ENCODE measurements at places on chromosomes 13 and 19.
A peak's percentile ranks its signal among the peaks of the same experiment; 100 is the strongest.

DNA sequence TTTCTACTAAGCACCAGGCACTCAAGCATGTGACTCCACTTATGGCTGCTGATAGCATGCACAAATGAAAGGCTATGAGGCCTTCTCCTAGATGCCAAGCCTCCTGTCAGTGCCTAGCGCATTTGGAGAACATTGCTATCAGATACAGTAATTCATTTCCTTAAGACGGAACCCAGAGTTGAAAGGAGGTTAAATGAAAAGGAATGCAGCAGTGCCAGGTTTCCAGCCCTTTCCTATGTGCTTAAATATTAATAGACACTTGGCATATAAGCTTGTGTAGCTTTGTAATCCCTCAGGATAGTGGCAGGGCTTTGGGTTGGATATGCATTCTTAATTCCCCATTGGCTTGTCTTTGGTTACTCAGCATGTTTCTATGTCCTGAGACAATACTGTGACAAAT, 140.1 kb upstream of the FRY start:
- no peak for DNase-seq

DNA sequence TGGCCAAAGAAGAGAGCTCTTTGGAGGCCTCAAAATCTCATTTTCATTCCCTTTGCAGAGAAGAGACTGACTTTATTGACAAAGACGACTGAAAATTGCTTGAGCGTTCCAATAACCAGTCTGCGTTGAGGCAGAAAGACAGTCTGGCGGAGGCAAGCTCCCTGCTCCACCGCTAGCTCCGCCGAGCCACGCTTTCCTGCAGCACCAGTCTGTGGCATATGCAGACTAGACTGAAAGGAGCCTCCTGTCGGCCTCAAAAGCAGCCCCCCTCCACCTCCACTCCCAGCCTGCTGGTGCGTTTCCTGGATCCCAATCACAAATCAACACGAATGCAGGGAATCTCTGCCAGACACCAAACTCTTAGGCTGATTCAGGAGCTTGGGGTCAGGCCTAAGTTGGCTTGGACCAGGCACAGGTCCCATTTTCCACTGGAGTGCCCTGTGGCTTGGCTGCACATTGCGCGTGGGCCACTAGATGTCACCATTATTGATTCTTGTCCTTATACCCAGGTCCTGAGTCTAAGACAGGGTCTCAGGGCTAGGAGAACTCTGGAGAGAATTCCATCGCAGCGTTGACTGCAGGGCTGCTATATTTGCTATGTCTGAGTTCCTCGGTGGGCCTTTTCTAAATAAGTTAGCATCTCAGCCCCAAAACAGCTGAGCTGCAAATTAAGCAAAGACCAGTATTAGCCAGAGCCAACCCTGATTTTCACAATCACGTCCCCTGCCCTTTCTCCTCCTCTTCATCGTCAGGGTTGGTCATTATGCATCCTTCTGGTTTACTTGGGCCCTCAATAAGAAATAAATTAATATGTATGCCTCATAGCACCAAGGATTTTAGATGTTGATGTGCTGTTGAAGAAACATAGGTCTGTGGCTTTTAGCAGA, 5.2 kb upstream of the ZNF507 start:
- DNase-seq, result no peak

GRCh38 chr13:91101381-91101780, 246.1 kb upstream of the MIR17HG start:
- DNase-seq, result no peak

GRCh38 chr13:111095031-111095840, 19.9 kb upstream of the ARHGEF7 start:
- no peak for DNase-seq

DNA sequence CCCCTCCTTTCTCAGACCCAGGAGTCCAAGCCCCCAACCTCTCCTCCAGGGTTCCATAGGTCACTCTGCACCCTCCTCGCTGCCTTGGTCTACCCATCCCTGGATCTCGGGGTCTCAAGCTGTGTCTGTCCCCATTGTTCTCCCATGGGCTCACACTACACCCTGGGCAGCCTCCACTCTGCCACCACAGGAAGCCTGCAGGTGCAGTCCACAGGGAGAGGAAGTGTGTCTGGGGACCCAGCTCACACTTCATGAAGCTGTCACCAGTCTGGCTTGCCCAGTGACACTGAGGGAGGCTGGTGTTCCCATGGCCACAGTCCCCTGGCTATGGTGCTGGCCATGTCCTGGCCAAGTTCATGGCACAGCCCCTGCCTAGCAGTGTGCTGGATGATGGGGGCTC, 5.3 kb downstream of the NECTIN2 start:
- no peak for DNase-seq

DNA sequence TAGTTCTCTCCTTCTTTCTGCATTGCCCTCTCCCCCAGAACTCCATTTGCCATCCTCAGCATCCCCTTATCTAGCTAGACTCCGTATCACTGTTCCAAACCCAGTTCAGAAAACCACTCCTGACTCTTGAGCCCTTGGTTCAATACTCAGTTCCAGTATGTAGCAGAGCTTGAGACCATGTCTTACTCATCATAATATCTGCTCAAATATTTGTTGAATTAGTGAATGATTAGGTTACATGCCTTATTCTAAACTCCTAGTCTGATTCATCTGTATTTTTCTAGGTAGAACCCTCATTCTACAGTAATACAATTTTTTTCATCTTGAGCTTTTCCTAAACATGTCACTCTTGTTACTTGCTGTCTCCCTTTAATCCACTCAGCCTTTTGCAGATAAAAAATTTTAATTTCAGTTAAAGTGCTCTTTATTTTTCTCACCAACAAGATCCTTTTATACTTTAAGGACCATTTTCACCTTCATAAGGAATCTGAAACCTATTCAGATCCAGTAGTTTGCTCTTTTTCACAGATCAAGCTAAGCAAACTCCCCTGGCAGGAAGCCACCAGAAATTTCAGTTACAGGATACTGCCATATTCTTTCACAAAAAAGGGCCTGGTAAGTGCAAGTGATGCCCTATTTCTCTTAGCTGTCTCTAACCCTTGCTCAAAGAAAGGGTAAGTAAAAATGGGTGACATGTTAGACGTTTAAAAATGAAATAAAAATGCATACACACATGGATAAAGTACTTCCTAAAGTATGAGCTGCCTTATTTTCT, 23.1 kb upstream of the INTS6 start:
- DNase-seq, result no peak

DNA sequence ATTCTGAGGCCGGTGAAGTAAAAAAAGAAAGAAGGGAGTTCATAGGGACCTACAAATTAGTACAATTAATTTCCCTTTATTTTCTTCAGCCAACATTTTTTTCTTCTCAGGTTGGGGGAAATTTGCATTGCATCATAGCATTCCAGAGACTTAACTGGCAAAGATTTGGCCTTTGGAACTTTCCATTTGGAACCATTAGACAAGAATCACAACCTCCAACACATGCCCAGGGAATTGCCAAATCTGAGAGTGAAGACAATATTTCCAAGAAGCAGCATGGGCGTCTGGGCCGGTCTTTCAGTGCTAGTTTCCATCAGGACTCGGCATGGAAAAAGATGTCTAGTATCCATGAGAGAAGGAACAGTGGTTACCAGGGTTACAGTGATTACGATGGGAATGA, 6.4 kb upstream of the ERCC5 start:
- DNase-seq, result no peak

DNA sequence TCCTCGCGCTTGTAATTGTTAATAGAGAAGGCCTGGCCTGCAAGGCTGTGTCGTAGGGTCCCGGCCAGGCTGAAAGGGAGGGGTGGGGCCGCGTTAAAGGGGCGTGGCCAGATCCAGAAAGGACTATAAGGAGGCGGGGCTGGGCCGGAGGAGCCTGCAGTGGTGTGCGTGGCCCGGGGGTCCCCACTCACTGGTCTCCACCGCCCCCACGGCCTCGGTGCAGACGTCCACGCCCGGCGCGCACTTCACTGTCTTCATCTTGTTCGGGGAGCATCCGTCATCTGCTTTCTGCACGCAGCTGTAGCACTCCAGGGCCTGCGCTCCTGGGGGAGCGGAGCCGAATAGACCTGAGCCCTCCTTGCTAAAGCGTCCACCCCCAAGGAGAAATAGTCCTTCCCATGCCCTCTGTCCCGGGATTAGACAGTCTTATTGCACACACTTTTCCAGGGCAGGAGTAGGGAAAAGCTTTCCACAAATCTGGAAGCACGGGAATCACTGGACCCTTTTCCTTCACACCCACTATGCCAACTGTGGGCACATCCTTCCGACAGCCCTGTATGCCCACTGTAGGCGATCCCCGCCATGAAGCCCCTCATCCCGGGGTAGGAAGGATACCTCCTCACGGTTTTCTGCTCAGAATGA, 1.2 kb downstream of the LYPD3 start:
- DNase-seq, result peak; percentile 77

DNA sequence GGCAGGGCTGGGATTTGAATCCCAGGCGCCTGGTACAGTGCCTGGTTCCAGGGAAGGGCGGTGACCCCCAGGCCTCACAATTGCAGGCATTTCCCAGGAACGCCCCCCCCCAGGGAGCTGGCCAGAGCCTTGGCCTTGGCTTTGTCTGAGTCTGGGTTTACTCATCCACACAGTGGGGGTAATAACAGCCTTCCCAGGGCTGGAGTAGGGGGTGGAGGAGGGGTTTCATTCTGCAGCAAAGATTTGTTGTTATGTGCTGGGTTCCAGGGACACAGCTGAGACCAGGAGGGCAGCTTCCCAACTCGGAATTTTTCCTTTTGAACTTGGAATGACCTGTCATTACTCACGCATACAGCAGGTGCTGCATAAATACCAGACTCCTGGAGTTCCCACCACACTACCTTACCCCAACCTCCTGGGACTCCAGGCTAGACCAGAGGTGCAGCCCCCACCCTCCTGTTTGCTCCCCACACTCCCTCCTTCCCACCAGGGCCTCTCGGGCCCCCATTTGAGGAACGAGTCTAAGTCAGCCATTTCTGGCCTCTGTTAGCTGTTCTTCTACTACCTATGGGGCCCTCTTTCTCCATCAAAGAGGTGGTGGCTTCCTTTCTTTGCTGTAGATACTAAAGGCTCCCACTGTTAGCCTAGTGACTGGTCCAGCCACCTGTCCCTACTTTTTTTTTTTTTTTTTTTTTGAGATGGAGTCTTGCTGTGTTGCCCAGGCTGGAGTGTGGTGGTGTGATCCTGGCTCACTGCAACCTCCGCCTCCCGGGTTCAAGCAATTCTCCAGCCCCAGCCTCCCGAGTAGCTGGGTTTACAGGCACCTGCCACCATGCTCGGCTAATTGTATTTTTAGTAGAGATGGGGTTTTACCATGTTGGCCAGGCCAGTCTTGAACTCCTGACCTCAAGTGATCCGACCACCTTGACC, 1.6 kb upstream of the ADAMTS10 start:
- DNase-seq, result no peak

DNA sequence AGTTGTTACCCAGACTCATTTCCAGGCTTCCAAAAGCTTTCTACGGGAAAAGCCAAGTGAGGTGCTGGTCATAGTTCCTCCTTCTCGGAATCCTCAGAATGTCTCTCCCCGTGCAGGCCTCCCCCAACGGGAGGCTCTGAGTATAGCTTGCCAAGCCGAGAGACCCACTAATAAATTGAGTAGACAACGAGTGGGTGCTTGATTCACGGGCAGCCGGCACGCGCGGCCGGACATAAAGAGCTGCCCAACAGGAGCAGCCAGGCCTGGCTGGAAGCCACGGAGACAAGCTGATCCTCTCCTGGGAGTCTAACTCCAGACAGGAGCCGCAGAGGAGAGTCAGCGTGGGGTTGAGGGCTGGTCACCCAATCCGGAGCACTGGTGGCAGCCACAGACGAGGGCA, 43.4 kb upstream of the MEDAG start:
- no peak for DNase-seq

DNA sequence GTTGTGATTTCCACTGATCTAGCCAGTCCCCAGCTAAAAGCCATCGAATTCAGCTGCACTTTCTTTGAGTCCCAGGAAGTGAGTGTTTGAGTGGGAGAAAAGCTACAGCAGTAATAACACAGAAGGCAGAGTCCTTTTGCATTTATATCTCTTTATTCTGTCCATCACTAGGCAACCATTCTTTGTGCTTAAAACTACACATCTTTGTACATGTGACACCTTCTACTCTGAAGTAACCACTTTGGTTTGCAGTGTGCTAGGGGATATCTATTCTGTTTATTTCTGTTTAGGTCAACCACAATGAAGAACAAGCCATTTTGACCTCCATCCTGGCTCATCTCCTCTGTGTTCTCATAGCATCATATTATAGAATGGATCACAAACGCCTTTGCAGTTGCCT, 226.0 kb upstream of the SERP2 start:
- no peak for DNase-seq

DNA sequence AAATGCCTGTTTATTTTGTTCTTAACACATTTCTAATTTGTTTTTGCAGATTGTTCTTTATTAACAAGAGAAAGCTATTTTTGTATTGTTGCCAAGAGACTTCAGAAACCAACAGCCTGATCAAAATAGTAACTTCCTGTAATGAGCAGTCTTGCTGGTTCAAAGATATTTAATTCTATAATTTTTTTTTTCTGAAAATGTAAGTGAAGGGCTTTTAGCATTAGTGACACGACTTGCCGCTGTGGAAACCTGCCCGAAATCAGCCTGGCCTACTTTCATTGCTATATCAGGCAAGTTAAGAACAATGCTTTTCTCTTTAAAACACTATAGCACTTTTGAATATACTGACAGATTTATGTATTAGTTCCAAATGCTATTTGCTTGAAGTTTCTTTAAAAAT, 374.3 kb downstream of the EFNB2 start:
- no peak for DNase-seq

DNA sequence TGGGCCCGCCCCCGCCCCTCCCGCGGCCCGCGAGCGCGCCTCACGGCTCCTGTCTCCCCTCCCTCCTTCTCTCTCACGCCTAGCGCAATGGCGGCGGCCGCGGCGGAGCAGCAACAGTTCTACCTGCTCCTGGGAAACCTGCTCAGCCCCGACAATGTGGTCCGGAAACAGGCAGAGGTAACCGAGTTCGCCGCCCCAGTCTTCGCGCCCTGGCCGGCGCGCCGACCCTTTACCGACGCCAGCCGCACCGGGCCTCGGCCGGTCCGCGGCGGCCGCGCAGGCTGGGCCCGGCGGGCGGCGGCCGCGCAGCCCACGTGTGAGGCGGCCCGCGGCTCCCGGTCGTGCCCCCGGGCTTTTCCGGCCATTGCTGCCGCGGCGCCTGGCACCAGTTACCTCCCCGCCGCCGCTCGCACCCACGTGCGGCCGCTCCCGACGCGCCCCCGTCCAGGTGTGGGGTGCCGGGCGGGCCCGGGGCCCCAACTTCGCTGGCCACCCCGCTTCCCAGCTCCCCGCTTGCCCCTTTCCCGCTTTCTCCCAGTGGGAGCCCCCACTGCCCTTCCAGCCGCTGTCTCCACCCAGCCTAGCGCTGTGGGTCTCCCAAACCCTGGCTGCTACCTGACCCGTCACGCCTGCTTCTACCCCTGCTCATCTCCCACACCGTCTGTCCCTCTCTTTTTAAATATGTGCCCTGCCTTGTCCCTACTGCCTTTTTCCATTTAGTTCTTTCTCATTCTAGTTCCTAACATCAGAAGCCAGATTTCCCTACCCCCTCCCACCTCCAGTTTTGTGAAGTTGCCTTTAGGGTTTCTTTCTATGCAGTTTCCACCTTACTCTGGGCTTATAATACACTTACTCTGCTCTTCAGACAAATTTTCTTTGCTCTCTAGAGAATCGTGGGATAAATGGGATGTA, 23.4 kb downstream of the IPO5 start:
- no peak for DNase-seq

All from type B pancreatic cell (in vitro differentiated cells).